Dermis blood vessel endothelial cell (primary cell): ENCODE measurements at places on chromosomes 12 and 14. TPM values are rescaled to one million over a fixed set of nuclear protein-coding genes. Genes with fewer than 3 reads are reported as not detected.

OTX2 gene
- total RNA-seq, result not detected in 2 replicates

SERPINA1 gene
- total RNA-seq, result 0.23 and 0.51 TPM in 2 replicates

ERP27 gene
- 0.14 TPM in 1 of 2 replicates, not detected in the other for total RNA-seq

MANSC4 gene
- total RNA-seq, result not detected in 2 replicates

FMNL3 gene
- total RNA-seq, result 101 and 121 TPM in 2 replicates

LTBP2 gene
- total RNA-seq, result 89.2 and 90.5 TPM in 2 replicates

MGP gene
- 63.0 and 68.4 TPM in 2 replicates for total RNA-seq

ACOT4 gene
- total RNA-seq, result 0.34 and 1.3 TPM in 2 replicates

AKAP6 gene
- 0.51 and 0.79 TPM in 2 replicates for total RNA-seq

TMTC1 gene
- total RNA-seq, result 12.9 and 19.2 TPM in 2 replicates

HCAR2 gene
- total RNA-seq, result not detected in 2 replicates

SYNE2 gene
- 93.6 and 96.3 TPM in 2 replicates for total RNA-seq

C12orf43 gene
- 11.1 and 22.2 TPM in 2 replicates for total RNA-seq

GLT1D1 gene
- total RNA-seq, result not detected in 2 replicates

BATF gene
- 2.0 and 3.2 TPM in 2 replicates for total RNA-seq

FOXG1 gene
- total RNA-seq, result not detected in 2 replicates

RERGL gene
- total RNA-seq, result 0.34 TPM in 1 of 2 replicates, not detected in the other

SLC4A8 gene
- 1.3 and 1.7 TPM in 2 replicates for total RNA-seq

FLVCR2 gene
- total RNA-seq, result 10.6 and 15.8 TPM in 2 replicates

ACOT6 gene
- total RNA-seq, result not detected in 2 replicates

PGAM5 gene
- 63.3 and 73.5 TPM in 2 replicates for total RNA-seq
